ENCODE measurements at places on chromosomes 7 and 10.

- no peak for DNase-seq
Observed at GRCh38 chr10:77787440-77787839, 139.1 kb downstream of the DLG5 start.

- no peak for DNase-seq
Observed at GRCh38 chr7:55277916-55278315, 87.2 kb upstream of the LANCL2 start.

GRCh38 chr10:36236931-36237330, 594.8 kb upstream of the FZD8 start:
- DNase-seq, result no peak

- no peak for DNase-seq
Observed at GRCh38 chr10:97919012-97919411, 69.4 kb downstream of the GOLGA7B start.

GRCh38 chr10:130440971-130441370, 304.8 kb downstream of the GLRX3 start:
- no peak for DNase-seq

GRCh38 chr10:72174297-72174662, 41.5 kb upstream of the ANAPC16 start:
- DNase-seq, result no peak

DNA sequence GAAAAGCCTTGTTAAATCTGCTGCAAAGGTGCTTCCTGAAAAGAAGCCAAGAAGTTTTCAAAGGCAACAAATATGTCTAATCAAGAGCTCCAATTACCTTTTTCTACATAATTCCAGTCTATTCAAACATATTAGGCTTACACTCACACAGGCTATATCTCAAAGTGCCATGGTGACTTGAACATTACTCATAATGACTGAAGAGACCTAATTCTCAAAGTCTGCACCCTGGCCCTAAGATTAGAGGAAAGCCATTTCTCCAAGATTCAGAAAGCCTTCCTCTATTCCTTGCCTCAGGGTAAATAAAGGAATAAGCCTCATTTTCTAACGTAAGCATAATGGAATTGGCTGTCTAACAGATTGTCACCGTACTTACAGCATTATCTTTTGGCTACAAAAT, 78.3 kb upstream of the THSD7A start:
- DNase-seq, result no peak

DNA sequence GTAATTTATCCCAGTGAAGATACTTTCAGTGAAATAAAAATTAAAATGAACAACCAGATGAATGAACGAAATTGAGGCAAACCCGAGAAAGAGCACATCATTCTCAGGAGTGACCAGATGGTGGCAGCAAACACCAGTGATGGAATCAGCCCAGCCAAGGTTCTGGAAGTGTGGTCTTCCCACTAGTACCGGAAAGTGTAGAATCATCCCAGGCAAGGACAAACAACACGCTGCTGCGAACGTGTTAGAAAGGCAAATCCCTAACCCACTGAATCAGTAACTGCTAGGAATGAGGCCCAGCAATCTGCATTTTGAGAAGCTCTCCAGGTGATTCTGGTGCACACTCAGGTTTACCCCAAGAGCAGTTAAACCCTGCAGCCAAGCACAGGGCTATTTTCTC, 15.5 kb upstream of the SLC18A3 start:
- peak; percentile 64 for DNase-seq

DNA sequence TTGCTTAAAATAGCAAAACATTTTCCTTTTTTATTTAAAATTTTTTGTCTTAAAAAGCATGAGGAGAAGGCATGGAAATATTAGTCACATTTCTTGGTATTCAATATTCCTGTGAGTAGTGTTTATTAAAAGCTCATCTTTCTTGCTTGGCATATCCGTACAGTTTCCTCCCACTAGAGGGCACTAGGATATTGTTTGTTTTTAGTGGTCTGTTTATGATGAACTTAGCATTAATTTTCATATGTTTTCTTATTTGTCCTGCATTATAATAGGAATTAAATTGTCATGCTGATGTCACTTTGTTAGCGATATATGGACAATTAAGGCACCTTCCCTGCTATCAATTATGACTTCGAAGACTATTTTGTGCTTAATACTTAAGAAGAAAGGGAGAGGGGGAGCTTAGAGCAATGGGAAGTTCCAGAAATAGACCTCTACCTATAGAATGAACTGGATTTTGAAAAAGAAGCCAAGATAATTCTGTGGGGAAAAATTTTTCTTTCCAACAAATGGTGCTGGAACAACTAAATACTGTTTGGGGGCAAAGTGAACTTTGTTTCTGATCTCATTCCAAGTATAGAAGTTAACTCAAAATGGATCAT, 91.0 kb upstream of the STRIP2 start:
- peak; percentile 69 for DNase-seq

GRCh38 chr7:150396426-150396825, 17.3 kb downstream of the ZNF775 start:
- DNase-seq, result no peak

DNA sequence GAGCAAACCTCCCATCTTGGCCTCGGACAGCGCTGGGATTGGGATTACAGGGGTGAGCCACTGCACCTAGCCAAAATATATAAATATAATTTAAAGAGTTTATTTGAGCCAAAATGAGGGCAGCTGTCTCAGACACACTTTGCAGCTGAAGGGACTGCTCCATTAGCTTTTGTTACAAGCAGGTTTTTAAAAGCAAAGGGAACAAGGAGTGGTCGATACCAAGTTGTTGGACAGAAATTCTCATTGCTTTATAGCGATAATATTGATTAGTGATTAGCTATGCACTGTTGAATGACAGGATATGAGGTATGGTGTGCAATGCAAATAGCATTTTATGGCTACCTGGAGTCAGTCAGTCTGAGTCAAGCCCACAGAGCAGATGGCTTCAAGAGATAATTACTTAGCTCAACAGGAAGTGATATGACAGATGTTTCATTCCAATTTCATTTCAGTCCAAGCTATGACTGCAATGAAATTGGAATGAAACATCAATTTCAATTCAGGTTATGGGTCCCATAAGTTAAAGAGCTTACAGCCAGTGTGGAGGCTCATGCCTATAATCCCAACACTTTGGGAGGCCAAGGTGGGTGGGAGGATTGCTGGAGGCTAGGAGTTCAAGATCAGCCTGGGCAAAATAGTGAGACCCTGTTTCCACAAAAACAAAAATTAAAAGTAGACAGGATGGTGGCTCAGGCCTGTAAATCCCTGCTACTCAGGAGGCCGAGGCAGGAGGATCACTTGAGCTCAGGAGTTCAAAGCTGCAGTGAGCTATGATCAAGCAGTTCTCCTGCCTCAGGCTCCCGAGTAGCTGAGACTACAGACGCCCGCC, 23.1 kb downstream of the TYW1 start:
- no peak for DNase-seq

- no peak for DNase-seq
Observed at GRCh38 chr7:132177708-132178401, 398.4 kb downstream of the PLXNA4 start.

All from COLO829 (cell line).